ENCODE measurements at places on chromosomes 16 and 17.

- DNase-seq = no peak
Observed at GRCh38 chr17:44402564-44403172, 13.2 kb upstream of the ITGA2B start.

DNA sequence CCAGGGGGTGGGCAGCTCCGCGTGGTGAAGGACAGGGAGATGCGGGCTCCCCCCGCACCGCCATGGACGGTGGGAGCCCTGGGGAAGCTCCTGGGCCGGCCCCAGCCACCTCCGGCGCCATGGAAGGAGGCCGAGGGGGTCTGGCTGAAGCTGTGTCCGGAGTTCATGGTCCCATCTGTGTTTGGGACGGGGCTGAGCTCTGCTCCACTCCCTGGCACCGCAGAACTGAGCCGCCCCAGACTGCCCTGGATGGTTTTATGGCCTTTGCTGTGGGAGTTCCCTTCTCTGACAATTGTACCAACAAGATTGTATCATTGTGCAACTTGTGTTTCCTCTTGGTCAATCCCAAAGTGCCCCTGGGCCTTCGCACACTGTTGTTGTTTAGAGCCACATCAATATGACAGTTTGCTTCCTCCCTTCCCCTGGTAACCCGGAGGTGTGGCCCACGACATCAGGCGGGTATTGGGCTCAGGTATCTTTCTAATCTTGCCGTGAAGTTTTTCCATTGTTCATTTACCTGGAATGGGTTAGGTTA, 942 bp downstream of the KRT23 start:
- no peak for DNase-seq

DNA sequence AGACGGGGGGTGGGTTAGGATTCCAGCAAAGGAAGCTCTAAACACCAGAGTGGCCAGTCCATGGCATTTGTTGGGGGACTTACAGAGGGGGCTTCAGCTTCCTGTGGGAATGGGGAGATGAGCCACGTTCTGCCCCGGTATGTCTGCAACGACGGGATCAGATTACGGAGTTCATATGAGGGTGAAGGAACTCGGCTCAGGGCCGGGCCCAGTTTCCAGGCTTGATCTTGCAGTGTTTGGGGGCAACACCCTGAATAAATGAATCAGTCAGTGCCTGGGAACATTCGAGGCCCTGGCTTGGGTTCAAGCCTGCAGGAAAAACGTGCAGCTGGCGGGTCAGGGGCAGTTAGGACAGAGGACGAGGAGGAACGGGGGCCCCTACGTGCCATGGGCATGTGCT, 54.0 kb downstream of the JPH3 start:
- no peak for DNase-seq

DNA sequence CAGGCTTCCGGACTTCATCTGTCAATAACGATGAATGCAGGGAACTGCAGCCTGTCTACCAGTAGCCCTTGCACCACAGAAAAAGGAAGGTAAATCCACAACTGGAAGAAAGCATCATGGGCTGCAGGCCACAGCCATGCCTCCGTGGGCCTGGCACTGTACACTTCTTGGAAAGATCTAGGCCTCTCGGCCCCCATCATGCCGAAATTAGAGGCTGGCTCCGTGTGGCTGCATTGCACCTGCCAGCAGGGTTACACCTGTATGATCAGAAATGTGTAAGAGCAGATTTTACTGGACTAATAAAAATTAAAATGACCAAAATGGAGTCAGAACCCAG, 52.2 kb downstream of the SDK2 start:
- DNase-seq = peak; percentile 17

- DNase-seq = no peak
Observed at GRCh38 chr17:8518850-8519249, 83.2 kb downstream of the NDEL1 start.

- DNase-seq = peak; percentile 60
Observed at GRCh38 chr16:67537270-67537635, 8.6 kb downstream of the RIPOR1 start.

DNA sequence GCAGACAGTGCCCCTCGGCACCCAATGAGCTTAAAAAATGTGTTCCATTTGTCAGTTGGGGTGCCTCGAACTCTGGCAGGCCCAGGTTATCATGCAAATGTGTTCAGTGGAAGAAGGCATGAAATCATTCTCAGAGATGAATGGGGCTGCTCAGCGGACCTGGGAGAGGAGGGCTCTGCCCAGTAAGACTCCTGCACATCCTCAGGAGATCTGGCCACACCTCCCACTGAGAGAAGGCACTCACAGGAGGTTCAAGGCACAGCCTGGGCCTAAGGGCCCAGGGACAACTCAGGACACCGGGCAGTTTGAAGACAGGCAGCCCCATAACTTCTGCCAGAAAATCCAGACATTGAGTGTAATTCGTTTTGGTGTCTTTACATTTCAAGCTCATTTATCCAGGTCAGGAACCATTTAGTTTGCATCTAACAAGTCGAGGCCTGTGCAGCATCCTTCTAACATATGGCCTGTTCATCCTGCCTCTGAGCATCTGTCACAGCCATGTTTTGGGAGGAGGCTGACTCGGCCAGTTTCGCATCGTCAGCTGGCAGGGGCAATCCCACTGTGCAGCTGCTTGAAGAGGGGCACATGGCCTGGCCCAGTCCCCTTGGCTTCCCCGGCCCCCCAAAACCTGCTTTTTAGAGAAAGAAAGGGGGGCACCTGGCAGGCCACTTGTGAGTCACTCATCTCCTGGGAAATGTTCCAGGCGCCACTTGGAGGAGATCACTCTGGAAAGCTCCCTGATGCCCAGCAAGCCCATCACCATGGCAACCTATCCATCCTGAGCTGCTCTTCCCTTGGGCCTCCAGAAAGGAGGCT, 31.2 kb upstream of the BCAR1 start:
- no peak for DNase-seq

- DNase-seq = no peak
Observed at GRCh38 chr16:54373534-54374520, 87.2 kb upstream of the IRX3 start.

- DNase-seq = no peak
Observed at GRCh38 chr17:57343717-57344116, 87.4 kb downstream of the MSI2 start.

- DNase-seq = peak; percentile 26
Observed at GRCh38 chr17:51119415-51120356, 982 bp downstream of the SPAG9 start.
